Aorta (tissue), 5 donors: ENCODE measurements at places on chromosomes 13 and 19. TPM values are rescaled to one million over a fixed set of nuclear protein-coding genes. Genes with fewer than 3 reads are reported as not detected.

DNA sequence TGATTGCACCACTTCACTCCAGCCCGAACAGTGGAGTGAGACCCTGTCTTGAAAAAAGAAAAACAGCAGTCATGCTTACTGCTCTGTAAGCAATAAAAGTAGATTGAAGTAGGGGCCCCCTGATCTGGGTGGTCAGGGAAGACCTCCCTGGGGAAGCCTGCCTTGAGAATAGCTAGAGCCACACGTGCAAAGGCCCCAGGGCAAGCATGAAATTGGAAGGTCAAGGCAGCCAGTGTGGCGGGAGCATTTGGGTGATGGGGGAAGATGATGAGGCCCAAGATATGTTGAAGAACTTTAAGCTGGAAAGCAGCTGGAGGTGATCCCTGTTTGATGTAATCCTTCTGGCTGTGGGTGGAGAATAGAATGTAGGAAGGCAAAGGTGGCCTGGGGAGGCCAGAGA, 104.4 kb downstream of the SIPA1L3 start:
- no peaks in the 10 kb centered on the region for H3K36me3 ChIP-seq
- no peak overlapping the region for H3K27ac ChIP-seq
- no peak overlapping the region for H3K4me3 ChIP-seq
- DNase-seq = no peak
- H3K4me1 ChIP-seq = no peaks in the 10 kb centered on the region

- H3K4me3 ChIP-seq = no peak overlapping the region
- no peak for DNase-seq
- no peaks in the 10 kb centered on the region for H3K4me1 ChIP-seq
- H3K27me3 ChIP-seq = no peaks in the 10 kb centered on the region
Measured at GRCh38 chr13:34863360-34864135, 78.5 kb upstream of the NBEA start.

DNA sequence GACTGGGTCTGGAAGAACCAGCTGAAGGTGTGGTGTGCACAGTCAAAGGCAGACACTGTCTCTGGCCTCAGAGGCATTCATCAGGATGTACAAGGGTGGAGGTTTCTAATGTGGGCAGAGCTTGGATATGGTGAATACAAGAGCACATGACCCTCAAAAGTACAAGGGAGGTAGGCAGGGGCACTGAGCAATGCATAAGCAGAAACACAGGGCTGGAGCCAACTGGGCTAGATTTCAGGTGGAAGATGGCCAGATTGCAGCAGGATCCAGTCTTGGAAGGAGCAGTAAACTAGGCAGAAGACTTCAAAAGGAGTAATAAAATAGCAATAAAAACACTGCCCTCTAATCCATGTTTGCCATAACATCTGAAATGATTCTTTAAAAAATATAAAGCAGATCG, 417.1 kb downstream of the OLFM4 start:
- H3K27me3 ChIP-seq = peaks cover 1% of the 10 kb centered on the region
- H3K4me1 ChIP-seq = no peaks in the 10 kb centered on the region
- H3K4me3 ChIP-seq = no peak overlapping the region
- no peak for DNase-seq

RNF225 gene
- total RNA-seq = not detected

PRKACA gene
- total RNA-seq = 125 TPM

- no peaks in the 10 kb centered on the region for H3K27me3 ChIP-seq
- no peak overlapping the region for H3K27ac ChIP-seq
- H3K4me3 ChIP-seq = no peak overlapping the region
- DNase-seq = no peak
- no peaks in the 10 kb centered on the region for H3K36me3 ChIP-seq
Measured at GRCh38 chr13:32861304-32861703, 154.9 kb upstream of the KL start.

GRCh38 chr19:51327066-51328001, 14.6 kb downstream of the VSIG10L start:
- DNase-seq = peak; percentile 85
- no peak overlapping the region for H3K4me3 ChIP-seq
- no peaks in the 10 kb centered on the region for H3K36me3 ChIP-seq
- H3K27ac ChIP-seq = no peak overlapping the region
- no peaks in the 10 kb centered on the region for H3K4me1 ChIP-seq
- no peaks in the 10 kb centered on the region for H3K27me3 ChIP-seq

GRCh38 chr19:10294368-10294697, 4.6 kb downstream of the ICAM5 start:
- H3K4me1 ChIP-seq = no peaks in the 10 kb centered on the region
- DNase-seq = no peak
- no peak overlapping the region for H3K27ac ChIP-seq
- H3K36me3 ChIP-seq = no peaks in the 10 kb centered on the region

- H3K36me3 ChIP-seq = no peaks in the 10 kb centered on the region
- DNase-seq = no peak
- no peak overlapping the region for H3K27ac ChIP-seq
Measured at GRCh38 chr13:109900320-109900719, 113.9 kb upstream of the IRS2 start.

- no peaks in the 10 kb centered on the region for H3K27me3 ChIP-seq
- no peak overlapping the region for H3K4me3 ChIP-seq
- H3K4me1 ChIP-seq = no peaks in the 10 kb centered on the region
- no peak overlapping the region for H3K27ac ChIP-seq
Measured at GRCh38 chr19:55463583-55464031, 944 bp downstream of the C19orf85 start.

DNA sequence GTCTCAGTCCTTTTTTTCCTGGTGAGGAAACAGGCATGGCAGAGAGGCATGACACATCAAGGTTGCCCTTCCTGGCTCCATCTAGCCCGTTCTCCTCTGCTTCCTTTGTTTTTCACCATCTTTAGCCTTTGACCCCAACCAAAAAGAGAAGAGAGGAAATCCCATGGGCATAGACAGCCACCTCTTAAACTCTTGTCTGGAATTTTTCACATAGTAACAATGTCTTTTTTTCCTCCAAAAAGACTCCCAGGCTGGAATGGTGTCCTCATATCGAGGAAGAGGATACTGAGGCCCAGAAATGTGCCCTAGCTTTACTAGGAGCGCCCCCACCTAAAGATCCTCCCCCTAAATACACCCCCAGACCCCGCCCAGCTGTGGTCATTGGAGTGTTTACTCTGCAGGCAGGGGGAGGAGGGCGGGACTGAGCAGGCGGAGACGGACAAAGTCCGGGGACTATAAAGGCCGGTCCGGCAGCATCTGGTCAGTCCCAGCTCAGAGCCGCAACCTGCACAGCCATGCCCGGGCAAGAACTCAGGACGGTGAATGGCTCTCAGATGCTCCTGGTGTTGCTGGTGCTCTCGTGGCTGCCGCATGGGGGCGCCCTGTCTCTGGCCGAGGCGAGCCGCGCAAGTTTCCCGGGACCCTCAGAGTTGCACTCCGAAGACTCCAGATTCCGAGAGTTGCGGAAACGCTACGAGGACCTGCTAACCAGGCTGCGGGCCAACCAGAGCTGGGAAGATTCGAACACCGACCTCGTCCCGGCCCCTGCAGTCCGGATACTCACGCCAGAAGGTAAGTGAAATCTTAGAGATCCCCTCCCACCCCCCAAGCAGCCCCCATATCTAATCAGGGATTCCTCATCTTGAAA, at the start of gene GDF15:
Gene GDF15 (plus strand): TSS at position 484 of the 868 bp plus-strand sequence. CDS start 32 bp downstream, at position 516.
- H3K4me1 ChIP-seq = no peaks in the 10 kb centered on the region
- no peak within 1 kb of the TSS for H3K4me3 ChIP-seq
- no peak within 1 kb of the TSS for H3K27ac ChIP-seq

IL11 gene
- 0.27 TPM for total RNA-seq

DNA sequence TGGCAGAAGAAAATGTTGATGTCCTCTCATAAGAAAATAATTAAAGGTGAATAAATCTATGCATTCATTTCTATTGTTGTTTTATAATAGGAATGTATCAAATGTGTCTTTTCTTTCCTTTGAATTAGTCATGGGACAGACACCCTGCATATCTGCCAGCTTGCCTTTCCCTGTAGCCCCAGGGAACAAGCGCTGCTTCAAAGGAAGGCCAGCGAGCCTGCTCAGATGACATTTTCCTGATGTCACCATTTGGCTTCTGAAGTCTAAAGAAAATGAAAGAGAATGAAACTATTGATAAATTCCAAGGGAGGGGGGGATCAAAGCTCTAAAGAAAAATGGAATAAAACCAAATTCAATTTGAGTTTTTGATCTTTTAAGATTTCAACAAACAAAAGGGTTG, 574.8 kb downstream of the IRS2 start:
- H3K4me1 ChIP-seq = no peaks in the 10 kb centered on the region
- no peak for DNase-seq
- no peaks in the 10 kb centered on the region for H3K36me3 ChIP-seq

DNA sequence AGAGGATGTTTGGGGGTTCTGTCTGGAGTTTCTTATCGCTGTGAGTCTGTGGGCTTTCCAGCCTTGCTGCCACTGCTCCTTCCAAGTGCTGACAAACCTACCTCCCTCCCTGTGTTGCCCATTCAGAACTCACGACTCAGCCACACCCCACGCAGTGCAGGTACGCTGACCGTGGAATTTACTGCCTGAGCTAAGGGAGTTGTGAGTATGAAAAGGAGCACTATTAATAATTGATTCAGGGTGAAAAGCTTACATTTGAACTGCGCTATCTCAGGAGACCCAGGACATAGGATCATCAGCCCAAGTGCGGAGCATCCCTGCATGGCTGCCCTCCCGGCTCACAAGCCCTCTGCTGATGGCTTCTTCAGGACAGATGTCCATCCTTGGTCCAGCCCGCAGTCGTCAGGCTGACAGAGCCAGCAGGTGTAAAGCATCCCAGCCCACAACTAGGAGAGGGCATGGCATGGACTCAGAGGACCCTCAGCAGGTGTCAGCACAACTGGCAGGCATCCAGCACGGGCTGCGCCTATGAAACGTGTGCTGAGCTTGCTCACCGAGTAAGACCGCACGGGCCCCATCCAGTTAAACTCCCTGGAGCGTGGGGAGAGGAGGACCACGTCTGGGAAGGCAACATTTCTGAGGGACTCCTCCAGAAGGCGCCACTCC, 244.0 kb downstream of the COL4A1 start:
- H3K27ac ChIP-seq = no peak overlapping the region
- no peak for DNase-seq
- no peak overlapping the region for H3K4me3 ChIP-seq
- H3K4me1 ChIP-seq = no peaks in the 10 kb centered on the region
- H3K36me3 ChIP-seq = no peaks in the 10 kb centered on the region

DNA sequence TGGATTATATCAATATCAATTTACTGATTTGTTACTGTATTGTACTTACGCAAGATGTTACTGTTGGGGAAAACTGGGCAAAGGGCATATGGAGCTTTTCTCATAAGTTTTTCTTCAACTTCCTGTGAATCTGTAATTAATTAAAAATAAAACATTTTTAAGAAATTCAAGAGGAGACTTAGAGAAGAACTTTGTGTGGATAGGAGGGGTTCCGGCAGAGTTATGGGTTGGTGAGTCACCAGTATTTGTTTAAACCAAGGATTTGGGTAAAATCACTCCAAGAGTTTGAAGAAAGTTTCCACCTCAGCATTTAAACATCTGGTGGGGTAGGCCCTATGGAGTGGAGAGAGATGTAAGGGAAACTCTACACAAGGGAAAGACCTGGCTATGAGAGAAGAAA, 379.6 kb downstream of the TSHZ3 start:
- DNase-seq = no peak
- H3K4me1 ChIP-seq = no peaks in the 10 kb centered on the region
- no peaks in the 10 kb centered on the region for H3K27me3 ChIP-seq
- no peak overlapping the region for H3K4me3 ChIP-seq
- H3K36me3 ChIP-seq = no peaks in the 10 kb centered on the region

DNA sequence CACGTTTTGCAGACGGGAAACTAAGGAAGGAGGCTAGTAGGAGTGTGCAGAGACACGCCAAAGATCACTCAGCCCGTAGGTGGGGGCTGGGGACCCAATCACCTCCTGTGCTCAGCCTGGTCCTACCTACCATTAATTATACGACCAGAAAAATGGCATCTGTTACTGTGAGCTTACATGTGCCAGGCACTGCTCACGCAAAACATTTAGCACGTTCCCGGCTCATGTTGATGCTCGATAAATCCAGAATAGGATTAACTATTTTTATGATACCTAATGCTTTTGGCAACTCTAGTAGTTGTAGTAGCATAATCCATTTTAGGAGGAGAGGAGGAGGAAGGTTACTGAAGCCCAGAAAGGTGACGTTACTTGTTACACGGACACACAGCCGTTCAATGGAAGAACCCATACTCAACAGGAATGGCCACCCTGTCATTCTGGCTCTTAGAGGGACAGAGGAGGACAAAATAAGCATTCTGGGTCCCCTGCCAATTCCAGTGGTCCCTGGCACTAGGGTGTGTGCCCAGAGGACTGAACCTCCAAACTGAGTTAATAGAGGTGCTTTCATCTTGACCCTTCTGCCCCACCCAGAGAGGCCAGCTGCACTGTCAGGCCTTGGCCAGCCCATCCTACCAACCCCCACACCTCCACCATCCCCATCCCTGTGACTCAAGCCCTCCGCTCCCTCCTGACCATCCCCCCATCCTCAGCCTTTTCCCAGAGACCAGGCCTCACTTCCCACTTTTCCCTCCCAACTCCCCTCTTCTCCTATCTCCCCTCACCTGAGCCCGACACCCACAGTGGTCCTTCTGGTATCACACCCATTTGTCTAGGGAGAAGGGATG, 5.0 kb upstream of the EML2 start:
- no peaks in the 10 kb centered on the region for H3K27me3 ChIP-seq
- no peak overlapping the region for H3K27ac ChIP-seq
- H3K36me3 ChIP-seq = no peaks in the 10 kb centered on the region
- DNase-seq = no peak
- no peak overlapping the region for H3K4me3 ChIP-seq

NR1H2 gene
- 82.6 TPM for total RNA-seq

IQCN gene
- 12.2 TPM for total RNA-seq

- DNase-seq = no peak
- no peaks in the 10 kb centered on the region for H3K4me1 ChIP-seq
- H3K4me3 ChIP-seq = no peak overlapping the region
- no peaks in the 10 kb centered on the region for H3K36me3 ChIP-seq
Measured at GRCh38 chr13:50348371-50348770, 333.1 kb downstream of the KCNRG start.

DNA sequence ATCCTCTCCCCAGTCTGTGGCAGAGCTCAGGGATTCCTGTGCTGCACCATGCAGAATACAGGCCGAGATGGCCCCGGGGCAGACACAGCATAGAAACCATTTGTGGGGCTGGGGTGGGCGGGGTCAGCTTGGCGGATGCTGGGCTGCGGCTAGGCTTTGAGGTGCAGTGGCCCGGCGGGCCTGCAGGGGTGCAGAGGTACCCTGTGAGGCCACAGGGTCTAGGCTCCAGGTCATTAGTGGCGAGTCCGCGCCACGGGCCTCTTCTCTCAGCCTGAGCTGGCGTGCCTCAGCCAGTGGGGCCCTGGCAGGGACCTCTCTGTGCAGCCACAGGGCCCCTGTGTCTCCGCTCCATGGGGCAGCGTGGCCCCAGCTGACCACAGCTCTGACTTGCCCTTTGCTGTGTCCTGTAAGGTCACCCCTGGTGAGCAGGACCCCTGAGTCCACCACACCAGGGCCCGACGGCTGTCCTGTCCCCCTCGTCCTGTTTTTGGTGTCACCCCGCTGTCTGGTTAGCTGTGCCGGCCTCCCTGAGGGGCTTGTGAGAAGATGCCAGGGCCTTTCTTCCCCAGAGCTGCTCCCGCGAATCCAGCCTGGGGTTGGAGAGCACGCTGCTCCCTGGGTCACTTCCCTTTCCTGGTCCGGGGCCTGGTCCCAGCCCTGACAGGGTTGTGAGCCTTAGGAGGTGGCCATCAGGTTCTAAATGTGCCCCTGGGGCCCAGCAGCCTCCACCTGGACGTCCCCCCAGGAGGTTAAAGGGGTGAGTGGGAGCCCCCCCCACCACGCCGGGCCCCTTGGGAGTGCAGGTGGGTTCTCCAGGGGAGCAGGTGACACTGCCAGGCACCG, 12.1 kb downstream of the KDM4B start:
- H3K36me3 ChIP-seq = no peaks in the 10 kb centered on the region
- H3K4me1 ChIP-seq = no peaks in the 10 kb centered on the region
- peak; percentile 68 for DNase-seq
- no peaks in the 10 kb centered on the region for H3K27me3 ChIP-seq
- H3K4me3 ChIP-seq = no peak overlapping the region

B3GNT8 gene
- 3.9 TPM for total RNA-seq
